IPS-NIHi11 (cell line): ENCODE measurements at places on chromosomes 3 and 15.
A peak's percentile ranks its signal among the peaks of the same experiment; 100 is the strongest.

DNA sequence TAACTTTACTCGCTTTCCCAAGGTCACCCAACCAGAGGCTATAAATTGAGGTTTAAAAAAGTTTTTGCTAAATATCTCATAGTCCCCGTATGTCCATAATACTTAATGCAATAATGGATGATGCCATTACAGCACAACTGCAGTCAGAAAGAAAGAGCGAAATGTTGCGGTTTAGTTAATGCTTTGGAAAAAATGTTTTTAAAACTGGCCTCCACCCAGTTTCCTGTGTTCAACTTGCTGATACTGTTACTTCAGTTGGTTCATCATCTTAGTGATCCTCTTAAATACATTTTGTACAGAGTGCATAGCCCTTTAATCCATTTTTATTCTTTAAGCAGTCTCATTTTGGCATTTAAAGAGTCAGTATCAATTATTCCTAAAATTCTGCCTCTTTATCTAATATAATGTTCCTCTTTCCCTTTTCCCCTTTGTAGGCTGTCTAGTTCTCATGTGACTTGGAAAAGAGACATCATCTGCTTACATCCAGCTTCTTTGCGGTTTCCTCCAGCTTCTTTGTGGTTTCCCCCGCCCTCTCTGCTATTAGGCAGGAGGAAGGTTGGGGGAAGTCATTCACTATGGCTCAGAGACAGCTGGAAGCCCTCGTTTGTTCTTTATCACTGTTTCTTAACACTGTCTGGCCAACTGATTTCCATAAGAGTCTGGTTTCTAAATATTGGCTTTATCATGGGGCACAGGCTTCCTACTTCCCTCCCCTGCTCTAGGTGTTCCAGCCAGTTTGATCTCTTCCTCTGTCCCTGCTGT is 154.3 kb downstream of the GOLIM4 start:
- DNase-seq, result no peak

DNA sequence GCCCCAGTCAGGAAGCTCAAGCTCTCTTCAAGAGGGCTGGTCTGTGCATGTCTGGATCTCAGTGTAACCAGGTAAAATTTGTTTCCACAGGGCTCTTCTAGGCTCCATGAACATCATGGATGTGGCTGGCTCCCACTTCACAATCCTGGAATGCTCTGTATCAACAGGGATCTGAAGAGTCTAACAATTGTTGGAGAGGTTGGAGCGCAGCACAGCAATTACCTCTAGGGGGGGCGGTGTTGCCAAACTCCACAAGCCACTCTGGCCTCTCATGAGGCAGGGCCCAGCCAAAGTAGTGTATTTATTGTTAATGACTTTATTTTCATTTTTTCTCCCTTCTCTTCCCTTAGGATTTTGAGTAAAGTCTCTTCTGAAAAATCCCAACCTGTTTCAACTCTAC is 6.1 kb upstream of the EIF2B5 start:
- DNase-seq, result peak; percentile 60

DNA sequence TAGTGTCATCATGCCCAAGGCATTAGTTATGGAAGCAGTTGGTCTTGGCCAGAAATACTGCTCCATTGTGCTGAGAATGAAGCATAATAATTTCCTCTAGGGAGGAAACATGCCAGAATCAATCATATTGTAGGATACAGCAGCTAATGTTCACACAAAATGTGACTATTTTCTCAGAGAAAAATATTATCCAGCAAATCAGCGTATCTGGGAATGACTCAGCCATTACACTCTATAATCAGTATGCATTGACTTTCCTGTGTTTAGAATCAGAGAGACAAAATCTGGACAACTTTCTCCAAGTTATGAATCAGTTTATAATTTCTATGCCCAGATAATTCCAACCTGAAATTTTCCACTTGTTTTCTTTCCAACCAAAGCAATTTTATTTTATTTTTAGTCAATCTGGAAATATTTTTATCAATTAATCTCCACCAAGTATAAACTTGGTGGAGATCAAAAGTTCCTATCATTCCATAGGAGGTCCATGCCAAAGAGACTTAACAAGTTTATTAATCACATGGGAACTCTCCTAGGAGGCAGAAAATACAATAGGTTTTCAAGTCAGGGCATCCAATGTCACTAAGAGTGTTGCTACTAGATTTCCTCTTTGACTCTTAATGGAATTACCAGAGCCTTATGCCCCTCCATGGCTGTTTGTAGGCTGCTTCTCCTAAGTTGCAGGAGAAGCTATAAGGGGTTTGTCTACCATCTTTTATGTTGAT is 36.4 kb downstream of the SUCNR1 start:
- DNase-seq, result no peak

- DNase-seq, result no peak
Observed at GRCh38 chr15:62067448-62068044, 769 bp downstream of the C2CD4A start.

DNA sequence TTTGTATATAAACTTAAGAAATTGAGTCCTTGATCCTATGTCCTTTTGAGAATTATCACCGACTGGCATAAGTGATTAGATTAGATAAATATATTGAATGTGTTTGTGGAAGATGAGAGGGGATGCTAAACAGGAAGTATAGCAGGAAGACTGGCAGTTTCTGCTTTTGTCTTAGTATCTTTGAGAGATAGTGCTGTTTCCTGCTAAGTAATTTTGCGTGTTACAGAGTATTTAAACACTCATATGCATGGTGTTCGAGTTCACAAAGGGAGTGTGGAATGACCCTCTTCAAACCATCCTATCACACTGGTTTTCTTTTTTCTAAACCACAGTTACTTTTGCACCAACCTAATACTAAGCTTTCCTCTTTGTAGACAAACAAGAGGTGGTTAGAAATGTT is 106.0 kb downstream of the KLHL25 start:
- DNase-seq, result no peak

GRCh38 chr3:24396338-24396737 is 98.3 kb downstream of the THRB start:
- peak; percentile 35 for DNase-seq

- DNase-seq, result no peak
Observed at GRCh38 chr3:45765266-45765851, 31.0 kb downstream of the SLC6A20 start.

- DNase-seq, result no peak
Observed at GRCh38 chr3:167209011-167209410, 171.1 kb downstream of the ZBBX start.

DNA sequence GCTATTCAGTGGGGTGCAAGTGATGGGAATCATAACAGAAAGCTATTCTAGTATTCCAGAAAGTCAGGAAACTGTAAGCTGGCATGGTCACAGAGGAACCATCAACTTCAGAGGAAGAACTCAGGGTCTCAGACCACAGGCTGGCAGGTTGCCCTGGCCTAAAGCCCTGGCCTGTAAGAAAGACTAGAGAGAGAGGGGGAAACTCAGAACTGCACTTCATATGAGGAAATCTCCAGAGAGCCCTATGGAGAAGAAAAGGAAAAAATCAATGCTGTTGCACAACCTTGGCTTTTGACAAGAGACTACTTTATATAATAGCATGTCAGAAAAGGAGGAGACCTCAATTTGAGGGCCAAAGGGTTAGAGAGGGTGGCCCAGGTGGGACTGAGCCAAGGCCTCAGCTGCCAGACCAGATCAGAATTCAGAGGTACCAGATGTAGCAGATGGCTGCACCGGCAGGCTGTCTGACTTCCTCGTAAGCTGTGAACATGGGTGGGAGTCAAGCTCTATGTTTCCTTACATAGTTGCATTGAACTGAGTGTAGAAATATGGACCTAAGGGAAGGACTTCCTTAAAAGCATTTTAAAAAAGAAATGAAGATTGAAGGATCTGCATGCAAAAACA is 333.8 kb downstream of the PDCD6IP start:
- DNase-seq, result no peak

- DNase-seq, result no peak
Observed at GRCh38 chr3:7697548-7697947, 804.1 kb upstream of the LMCD1 start.

DNA sequence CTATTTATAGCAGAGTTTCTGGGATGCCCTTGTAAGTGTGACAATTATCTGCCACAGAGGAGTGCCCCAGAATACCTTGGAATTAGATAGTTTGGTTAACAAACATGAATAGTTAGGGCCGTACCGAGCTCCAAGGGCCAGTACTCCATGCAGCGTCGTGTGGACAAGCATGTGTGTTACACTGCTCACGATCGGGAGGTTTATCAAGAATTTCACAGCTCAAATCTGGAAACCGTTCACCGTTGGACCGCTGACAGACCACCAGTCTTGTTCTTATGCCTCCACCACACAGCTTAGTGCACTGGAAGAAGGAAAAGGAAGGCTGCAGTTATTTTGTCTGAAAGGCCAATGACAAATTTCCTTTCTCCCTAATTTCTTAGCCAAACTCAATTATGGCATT is 93.7 kb downstream of the ADAMTS9 start:
- DNase-seq, result no peak

DNA sequence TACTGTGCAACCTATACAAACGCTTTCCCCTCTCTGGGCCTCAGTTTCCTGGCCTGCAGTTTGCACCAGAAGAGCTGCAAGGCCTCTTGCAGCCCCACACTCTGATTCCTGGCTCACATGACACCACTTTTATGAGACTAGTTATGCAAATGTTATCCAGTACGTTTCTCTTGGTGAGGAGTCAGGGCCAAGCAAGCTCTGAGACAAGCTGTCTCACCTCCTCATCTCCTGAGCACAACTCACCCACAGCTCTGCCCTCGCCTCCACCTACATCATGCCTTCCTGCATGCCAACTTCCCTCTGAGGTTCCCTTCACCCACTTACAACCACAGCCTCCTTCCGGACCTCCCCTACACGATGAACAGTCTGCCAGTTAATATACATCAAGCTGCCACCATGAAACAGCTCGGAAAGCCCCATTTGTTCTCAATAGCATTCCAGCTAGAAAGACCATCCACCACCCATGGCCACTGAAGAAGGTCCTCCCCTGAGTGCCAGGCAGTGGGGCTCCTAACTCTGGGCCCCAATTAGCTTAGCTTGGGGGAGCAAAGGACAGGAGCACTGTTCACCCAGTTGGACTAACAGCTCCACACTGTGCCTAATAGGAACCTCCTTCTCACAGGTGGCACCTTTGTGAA is 25.0 kb downstream of the CRYGS start:
- DNase-seq, result no peak

DNA sequence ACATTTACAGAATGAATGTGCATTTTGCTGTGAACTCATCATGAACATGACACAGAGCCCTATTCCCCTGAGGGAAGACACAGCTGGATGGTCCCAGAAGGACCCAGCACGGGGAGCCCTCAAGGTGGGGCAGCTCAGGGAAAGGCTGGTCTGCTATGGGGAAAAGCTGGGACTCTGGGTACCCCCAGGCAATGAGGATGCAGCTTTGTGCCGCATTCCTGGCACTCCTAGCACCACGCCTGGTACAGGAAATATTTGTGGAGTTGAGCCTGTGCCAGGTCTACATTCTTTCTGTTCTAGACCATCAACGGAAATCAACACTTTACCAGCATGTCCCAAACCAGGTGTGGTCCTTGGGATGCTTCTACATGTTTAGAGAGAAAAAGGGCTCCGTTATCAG is 74.0 kb downstream of the SRGAP3 start:
- no peak for DNase-seq

DNA sequence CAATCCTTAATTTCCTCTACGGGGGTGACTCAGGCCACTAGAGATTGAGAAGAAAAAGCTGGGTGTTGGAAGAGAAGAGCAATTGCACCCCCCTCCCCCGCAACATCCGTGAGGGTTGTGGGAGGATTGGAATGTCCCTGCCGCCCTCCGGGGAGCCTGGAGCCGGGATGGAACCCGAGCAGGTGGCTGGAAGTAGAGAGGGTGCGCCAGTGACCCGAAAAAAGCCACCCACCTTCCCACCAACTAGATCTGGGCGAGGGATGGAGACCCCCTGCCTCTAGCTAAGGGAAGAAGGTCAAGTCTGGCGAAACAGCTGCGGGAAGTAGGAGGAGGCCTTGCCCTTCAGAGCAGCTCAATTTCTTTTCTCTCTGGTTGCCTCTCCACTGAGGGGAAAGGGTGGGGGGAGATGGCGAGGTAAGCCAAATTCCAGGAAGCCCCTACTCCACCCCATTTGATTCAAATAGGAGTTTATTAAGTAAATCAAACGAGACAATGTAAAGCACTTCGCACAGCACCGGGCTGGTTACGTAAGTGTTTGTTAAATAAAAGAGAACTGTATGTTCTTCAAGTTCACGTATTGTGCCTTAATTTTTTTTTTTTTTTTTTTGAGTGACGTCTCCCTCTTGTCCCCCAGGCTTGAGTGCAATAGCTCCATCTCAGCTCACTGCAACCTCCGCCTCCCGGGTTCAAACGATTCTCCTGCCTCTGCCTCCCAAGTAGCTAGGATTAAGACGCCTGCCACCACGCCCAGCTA is 1.1 kb upstream of the WWTR1 start:
- DNase-seq, result peak; percentile 72

GRCh38 chr3:153150991-153151390 is 11.0 kb upstream of the RAP2B start:
- DNase-seq, result no peak

DNA sequence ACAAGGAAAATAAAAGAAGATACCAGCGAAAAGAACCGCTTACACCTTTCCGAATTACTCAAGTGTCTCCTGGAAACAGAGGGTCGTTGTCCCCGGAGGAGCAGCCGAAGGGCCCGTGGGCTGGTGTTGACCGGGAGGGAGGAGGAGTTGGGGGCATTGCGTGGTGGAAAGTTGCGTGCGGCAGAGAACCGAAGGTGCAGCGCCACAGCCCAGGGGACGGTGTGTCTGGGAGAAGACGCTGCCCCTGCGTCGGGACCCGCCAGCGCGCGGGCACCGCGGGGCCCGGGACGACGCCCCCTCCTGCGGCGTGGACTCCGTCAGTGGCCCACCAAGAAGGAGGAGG is 325 bp downstream of the ALCAM start:
- DNase-seq, result peak; percentile 23

- peak; percentile 48 for DNase-seq
Observed at GRCh38 chr3:40073310-40074007, 236.0 kb upstream of the EIF1B start.

- no peak for DNase-seq
Observed at GRCh38 chr3:52190294-52191074, 7.5 kb upstream of the ALAS1 start.

GRCh38 chr15:98405013-98405412 is 243.3 kb upstream of the IGF1R start:
- no peak for DNase-seq

GRCh38 chr3:150385296-150386242 is 22.5 kb upstream of the TSC22D2 start:
- no peak for DNase-seq

GRCh38 chr15:42286445-42287029 is 13.3 kb upstream of the TMEM87A start:
- DNase-seq, result no peak

- DNase-seq, result no peak
Observed at GRCh38 chr15:92407916-92408315, 14.2 kb downstream of the ST8SIA2 start.

DNA sequence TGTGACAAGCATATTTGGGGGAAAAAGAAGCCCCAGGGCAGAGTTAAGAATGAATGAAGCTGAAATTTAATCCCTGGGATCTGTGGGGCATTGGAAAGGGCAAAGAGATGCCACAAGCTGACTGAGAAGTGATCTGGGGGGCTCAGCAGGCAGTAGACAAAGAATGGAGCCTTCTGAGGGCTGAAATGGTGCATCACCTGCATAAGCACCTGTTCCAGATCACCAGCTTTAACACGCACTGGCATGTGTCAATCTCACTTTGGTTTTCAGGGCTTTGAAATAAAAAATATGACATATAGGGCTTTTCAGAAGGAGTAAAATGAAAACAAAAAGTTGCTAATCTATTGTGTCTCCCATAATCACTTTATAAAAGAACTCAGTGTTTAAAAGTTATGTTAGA is 210.8 kb upstream of the ARHGEF26 start:
- no peak for DNase-seq

GRCh38 chr3:65963787-65964677 is 74.7 kb downstream of the MAGI1 start:
- peak; percentile 28 for DNase-seq

GRCh38 chr3:100082714-100083113 is 31.6 kb downstream of the FILIP1L start:
- no peak for DNase-seq
